ENCODE measurements at places on chromosomes 3 and 15.

DNA sequence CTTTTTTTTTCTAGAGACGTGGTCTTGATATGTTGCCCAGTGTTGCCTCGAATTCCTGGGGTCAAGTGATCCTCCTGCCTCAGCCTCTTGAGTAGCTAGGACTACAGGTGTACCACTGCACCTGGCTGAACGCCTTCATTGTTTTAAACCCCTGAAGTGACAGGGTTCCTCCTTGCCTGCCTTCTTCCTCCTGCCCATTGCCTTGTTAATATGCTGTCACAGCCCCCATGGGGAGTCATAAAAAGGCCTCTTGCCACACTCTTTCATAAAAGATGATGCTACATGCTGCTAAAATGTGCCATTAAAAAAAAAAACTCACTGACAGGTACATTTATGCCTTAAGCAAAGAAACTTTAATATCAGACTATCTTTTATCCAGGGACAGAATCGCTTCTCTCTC, 116.8 kb upstream of the SKOR1 start:
- peaks cover 67% of the 10 kb centered on the region for H3K4me1 ChIP-seq
- peak overlapping the region; percentile 69 for H3K27ac ChIP-seq
- DNase-seq: no peak

GRCh38 chr3:177680472-177680821, 483.2 kb upstream of the TBL1XR1 start:
- H3K27ac ChIP-seq: no peak overlapping the region
- H3K4me3 ChIP-seq: no peak overlapping the region
- peaks cover 18% of the 10 kb centered on the region for H3K36me3 ChIP-seq
- H3K4me1 ChIP-seq: peaks cover 71% of the 10 kb centered on the region
- no peak for DNase-seq
- H3K27me3 ChIP-seq: no peaks in the 10 kb centered on the region

DNA sequence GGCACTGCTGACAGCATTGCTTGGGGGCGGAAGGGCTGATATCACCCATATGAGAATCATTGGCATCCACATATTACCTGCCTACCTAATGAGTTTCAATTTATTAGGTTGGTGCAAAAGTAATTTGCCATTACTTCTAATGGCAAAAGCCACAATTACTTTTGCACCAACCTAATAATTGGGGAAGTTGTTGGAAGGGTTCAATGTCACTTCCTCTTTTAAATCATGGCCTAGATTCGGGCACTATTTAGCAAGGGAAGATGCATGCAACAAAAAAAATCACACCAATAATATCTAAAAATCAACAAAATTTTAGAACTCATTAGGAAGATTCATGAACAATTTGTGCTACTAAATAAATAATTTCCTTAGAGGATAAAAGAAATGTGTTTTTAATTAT, 56.0 kb upstream of the AGTR1 start:
- DNase-seq: no peak
- H3K36me3 ChIP-seq: no peaks in the 10 kb centered on the region
- no peaks in the 10 kb centered on the region for H3K27me3 ChIP-seq
- no peak overlapping the region for H3K4me3 ChIP-seq
- no peaks in the 10 kb centered on the region for H3K4me1 ChIP-seq

DNA sequence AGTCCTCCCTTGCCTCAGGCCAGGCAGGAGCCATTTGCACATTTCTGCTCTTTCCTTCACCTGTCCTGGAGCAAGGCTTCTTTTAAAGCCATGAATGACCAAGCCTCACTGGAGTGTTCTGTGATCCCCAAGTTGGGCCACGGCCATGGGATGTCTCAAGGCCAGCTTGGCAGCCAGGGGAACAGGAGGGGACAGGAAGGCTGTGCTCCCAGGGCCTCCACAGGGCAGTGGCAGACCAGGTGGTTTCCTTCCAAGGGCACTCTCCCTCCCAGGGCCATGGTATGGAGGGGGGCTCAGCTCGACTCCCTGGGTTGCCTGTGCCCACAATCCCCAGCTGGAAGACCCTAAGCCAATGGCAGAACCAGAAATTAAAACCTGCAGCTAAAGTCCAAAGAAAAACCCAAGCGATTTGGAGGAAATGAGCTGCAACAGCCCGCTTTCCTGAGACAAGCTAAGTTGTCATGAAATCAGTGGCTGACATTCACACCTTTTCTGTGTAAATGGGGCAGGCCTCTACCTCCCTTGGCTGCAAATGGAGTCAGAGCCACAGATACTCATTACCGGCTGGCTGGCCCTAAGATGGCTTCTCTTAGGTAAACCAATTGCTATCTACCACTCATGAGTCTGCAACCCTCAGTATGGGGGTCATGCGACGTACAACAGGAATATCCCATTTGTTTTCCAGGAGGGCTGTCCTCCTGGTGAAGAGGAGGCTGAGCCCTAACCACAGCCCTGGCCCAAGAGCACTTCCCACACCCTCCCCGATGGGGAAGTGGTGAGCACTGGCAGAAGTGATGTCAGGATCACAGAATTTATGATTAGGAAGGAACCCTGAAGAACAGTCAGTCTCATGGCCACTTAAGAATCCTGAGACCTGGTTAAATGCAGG, 83.3 kb downstream of the SNRK start:
- no peak overlapping the region for H3K4me3 ChIP-seq
- H3K36me3 ChIP-seq: no peaks in the 10 kb centered on the region
- H3K27ac ChIP-seq: no peak overlapping the region
- H3K4me1 ChIP-seq: peaks cover 44% of the 10 kb centered on the region
- H3K27me3 ChIP-seq: peaks cover 7% of the 10 kb centered on the region

- no peak for DNase-seq
- H3K4me1 ChIP-seq: peaks cover 68% of the 10 kb centered on the region
- H3K36me3 ChIP-seq: peaks cover 65% of the 10 kb centered on the region
Observed at GRCh38 chr15:43799209-43799944, 643 bp downstream of the SERINC4 start.

GRCh38 chr15:69200832-69201745, 40.7 kb downstream of the GLCE start:
- no peak for DNase-seq
- peaks cover 26% of the 10 kb centered on the region for H3K36me3 ChIP-seq
- no peaks in the 10 kb centered on the region for H3K27me3 ChIP-seq
- H3K4me1 ChIP-seq: peaks cover 11% of the 10 kb centered on the region

GRCh38 chr3:24185738-24186384, 240.8 kb downstream of the NR1D2 start:
- peaks cover 4% of the 10 kb centered on the region for H3K27me3 ChIP-seq
- H3K36me3 ChIP-seq: no peaks in the 10 kb centered on the region
- H3K27ac ChIP-seq: no peak overlapping the region
- no peaks in the 10 kb centered on the region for H3K4me1 ChIP-seq
- peak; percentile 41 for DNase-seq
- H3K4me3 ChIP-seq: no peak overlapping the region

DNA sequence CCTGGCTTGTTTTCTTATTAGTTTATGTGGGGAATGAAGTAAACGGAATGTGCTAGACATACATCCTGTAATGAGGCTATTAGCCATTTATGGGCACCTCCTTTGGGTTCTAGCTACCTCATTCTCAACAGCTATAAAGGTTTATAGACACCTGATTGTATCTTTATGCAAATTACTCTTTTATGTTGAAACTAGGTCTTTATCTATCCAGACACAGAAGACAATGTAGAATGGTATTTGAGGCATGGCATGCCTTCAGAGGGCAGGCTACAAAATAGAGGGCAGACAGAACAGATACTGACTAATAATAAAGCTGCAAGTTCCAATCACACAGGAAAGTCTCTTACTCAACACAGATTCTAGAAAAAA, 27.1 kb downstream of the TBC1D2B start:
- H3K27me3 ChIP-seq: no peaks in the 10 kb centered on the region
- no peak overlapping the region for H3K4me3 ChIP-seq
- DNase-seq: no peak
- no peaks in the 10 kb centered on the region for H3K36me3 ChIP-seq

GRCh38 chr3:171005648-171006047, 20.9 kb downstream of the SLC2A2 start:
- H3K4me1 ChIP-seq: peaks cover 2% of the 10 kb centered on the region
- peaks cover 4% of the 10 kb centered on the region for H3K27me3 ChIP-seq
- H3K27ac ChIP-seq: no peak overlapping the region
- DNase-seq: no peak

DNA sequence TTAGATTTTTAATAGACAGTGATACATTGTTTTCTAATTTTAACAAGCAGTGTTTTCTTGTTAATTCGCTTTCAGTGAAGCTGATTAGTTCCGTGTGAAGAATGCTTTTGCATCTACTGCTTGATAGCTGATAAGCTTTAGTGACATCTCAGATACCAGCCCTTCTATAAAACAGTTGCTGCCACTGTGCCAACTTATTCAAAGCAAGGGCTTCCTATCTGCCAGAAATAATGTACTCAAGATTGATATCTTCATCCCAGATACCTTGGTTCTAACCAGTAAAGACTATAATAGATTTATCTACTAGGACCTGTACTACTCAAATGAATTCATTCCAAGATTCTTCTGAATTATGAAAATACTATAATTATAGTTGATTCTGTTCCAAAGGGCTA, 30.4 kb downstream of the RARB start:
- no peak overlapping the region for H3K27ac ChIP-seq
- peaks cover 25% of the 10 kb centered on the region for H3K36me3 ChIP-seq
- no peak for DNase-seq
- peaks cover 56% of the 10 kb centered on the region for H3K4me1 ChIP-seq

GRCh38 chr3:139564294-139564861, 24.8 kb upstream of the RBP1 start:
- no peaks in the 10 kb centered on the region for H3K27me3 ChIP-seq
- no peak for DNase-seq
- peaks cover 28% of the 10 kb centered on the region for H3K4me1 ChIP-seq
- H3K27ac ChIP-seq: no peak overlapping the region

- no peaks in the 10 kb centered on the region for H3K27me3 ChIP-seq
- H3K27ac ChIP-seq: no peak overlapping the region
- H3K4me1 ChIP-seq: no peaks in the 10 kb centered on the region
- DNase-seq: no peak
- H3K36me3 ChIP-seq: no peaks in the 10 kb centered on the region
Observed at GRCh38 chr15:53739651-53740050, 19.8 kb downstream of the WDR72 start.

GRCh38 chr15:49330166-49330565, 92.9 kb upstream of the FGF7 start:
- no peaks in the 10 kb centered on the region for H3K27me3 ChIP-seq
- H3K27ac ChIP-seq: no peak overlapping the region
- no peaks in the 10 kb centered on the region for H3K4me1 ChIP-seq
- no peak overlapping the region for H3K4me3 ChIP-seq

DNA sequence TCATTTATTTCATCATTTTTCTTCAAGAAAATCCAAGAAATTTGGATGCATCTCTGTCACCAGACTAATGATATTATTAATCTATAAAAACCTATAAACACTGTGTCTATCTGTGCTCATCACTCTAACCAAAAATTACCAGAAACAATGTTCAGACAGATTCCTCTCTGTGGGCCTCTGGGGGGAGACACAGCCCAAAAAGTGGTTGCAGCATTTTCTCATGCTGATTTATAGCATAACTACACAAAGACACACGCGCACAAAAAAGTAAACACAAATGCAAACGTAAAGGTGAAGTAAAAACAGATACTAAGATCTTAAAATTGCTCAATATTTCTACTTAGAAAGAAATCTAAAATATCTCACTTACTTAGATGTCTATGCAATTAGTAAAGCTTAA, 976.0 kb downstream of the GBE1 start:
- H3K4me1 ChIP-seq: peaks cover 28% of the 10 kb centered on the region
- H3K36me3 ChIP-seq: no peaks in the 10 kb centered on the region
- no peak overlapping the region for H3K4me3 ChIP-seq
- H3K27me3 ChIP-seq: no peaks in the 10 kb centered on the region

DNA sequence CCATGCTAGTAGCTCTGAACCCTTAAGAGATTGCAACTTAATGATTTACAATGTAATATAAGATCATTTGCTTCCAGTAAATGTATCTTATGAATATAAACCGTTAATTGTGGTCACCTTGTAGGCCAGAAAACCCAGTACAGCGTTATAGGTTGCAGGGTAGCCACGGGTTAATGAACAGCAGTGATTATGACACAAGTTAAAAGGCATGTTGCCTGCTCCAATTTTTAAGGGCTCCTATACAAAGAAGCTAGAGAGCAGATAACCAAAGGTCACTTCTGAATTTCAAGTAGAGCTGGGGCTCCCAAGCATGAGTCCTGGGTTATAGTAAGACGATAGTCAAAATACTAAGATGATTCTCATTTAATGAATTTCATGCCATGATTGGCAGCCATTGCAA, 13.5 kb downstream of the GUCA1C start:
- no peaks in the 10 kb centered on the region for H3K36me3 ChIP-seq
- H3K4me1 ChIP-seq: no peaks in the 10 kb centered on the region
- no peak overlapping the region for H3K4me3 ChIP-seq
- no peaks in the 10 kb centered on the region for H3K27me3 ChIP-seq
- no peak overlapping the region for H3K27ac ChIP-seq
- DNase-seq: no peak

- no peak overlapping the region for H3K4me3 ChIP-seq
- peaks cover 17% of the 10 kb centered on the region for H3K36me3 ChIP-seq
- H3K27me3 ChIP-seq: peaks cover 9% of the 10 kb centered on the region
- no peak for DNase-seq
Observed at GRCh38 chr15:90610190-90610589, 80.5 kb downstream of the CRTC3 start.

DNA sequence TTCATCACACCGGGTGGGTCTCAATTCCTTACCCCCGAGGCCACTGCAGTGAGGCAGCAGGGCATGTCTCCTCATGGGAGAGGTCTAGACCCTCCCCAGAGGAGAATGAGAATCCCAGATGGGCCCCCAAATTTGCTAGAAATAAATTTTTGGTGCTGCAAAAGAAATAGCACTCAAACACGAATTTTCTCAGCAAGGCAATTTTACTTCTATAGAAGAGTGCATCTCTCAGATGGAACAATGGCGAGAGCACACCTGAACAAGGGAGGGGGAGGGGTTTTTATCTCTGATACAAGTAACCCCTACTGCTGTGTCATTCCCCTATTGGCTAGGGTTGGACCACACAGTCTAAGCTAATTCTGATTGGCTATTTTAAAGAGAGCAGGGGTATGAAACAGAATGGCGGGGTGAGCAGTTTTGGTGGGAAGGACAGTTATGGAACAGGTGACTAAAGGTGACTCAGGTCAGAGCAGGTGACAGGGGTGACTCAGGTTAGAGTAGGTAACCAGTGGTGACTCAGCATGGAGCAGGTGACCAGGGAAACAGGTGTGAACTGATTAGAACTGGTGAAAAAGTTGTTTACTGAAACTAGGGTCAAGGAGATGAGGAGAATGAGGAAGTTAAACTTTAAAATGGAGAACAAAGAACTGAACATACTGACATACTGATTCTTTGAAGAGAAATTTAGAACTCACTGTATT, 93.0 kb upstream of the WNT7A start:
- H3K4me1 ChIP-seq: no peaks in the 10 kb centered on the region
- no peak overlapping the region for H3K27ac ChIP-seq
- no peak overlapping the region for H3K4me3 ChIP-seq
- H3K36me3 ChIP-seq: no peaks in the 10 kb centered on the region

GRCh38 chr3:93962798-93963197, 10.9 kb downstream of the PROS1 start:
- no peak overlapping the region for H3K4me3 ChIP-seq
- H3K4me1 ChIP-seq: no peaks in the 10 kb centered on the region
- peaks cover 13% of the 10 kb centered on the region for H3K36me3 ChIP-seq
- no peak for DNase-seq

All from nephron progenitor cell (in vitro differentiated cells).